Stimulated activated CD4-positive, alpha-beta T cell treated with anti-CD3 and anti-CD28 coated beads, Interleukin-15, amount 100 ng/mL, for 48 hours (primary cell): ENCODE measurements at places on chromosomes 2 and 18.

DNA sequence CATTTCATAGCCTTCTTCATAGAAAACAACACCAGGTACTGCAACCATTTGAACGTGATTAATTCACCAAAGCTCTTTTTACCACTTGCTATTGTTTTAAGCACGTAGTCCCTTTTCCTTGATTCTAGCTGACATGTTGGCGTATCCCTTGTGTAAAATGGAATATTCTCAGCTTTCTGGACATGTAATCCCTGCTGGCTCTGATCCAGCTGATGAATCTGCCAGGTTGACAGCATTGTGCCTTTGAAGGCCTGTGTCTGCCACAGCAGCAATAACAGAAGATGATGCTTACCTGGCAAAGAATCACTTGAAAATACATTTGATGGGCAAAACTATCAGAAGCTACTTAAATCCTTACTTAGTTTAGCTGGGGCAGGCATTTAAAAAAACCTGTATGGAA lies 81.0 kb upstream of the CCDC150 start:
- DNase-seq = no peak

- DNase-seq = no peak
Observed at GRCh38 chr2:8152392-8153257, 529.2 kb upstream of the ID2 start.

DNA sequence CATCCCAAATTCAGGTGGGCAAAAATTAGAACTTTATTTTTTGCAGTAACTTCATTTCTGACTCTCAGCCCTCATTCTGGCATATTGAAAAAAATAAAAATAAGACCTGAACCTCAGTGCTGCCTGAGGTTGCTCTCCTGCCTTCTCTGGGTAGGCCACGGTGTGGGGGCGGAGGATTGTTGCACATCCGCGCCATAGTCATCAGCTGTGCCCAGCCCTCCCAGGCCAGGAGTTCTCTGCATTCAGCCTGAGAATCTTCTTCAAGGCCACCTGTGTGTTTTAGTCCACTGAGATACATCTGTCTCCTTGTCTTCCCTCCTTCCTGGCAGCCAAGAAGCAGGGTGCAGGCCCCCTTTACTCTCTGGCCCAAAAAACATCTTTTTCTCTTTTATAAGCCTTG lies 94.7 kb downstream of the ARMC9 start:
- no peak for DNase-seq

- DNase-seq = no peak
Observed at GRCh38 chr2:28318462-28319117, 74.1 kb upstream of the FOSL2 start.

- DNase-seq = no peak
Observed at GRCh38 chr2:240134466-240134865, 1.6 kb downstream of the COPS9 start.

- no peak for DNase-seq
Observed at GRCh38 chr2:38656866-38657480, 8.9 kb upstream of the GALM start.

GRCh38 chr2:26162963-26163362 lies 9.9 kb upstream of the GAREM2 start:
- DNase-seq = no peak
